Fibroblast of skin of left quadriceps (primary cell): ENCODE measurements at places on chromosomes 5 and 9.
A peak's percentile ranks its signal among the peaks of the same experiment; 100 is the strongest.

- DNase-seq, result no peak
Observed at GRCh38 chr9:34134521-34134920, 8.0 kb upstream of the DCAF12 start.

DNA sequence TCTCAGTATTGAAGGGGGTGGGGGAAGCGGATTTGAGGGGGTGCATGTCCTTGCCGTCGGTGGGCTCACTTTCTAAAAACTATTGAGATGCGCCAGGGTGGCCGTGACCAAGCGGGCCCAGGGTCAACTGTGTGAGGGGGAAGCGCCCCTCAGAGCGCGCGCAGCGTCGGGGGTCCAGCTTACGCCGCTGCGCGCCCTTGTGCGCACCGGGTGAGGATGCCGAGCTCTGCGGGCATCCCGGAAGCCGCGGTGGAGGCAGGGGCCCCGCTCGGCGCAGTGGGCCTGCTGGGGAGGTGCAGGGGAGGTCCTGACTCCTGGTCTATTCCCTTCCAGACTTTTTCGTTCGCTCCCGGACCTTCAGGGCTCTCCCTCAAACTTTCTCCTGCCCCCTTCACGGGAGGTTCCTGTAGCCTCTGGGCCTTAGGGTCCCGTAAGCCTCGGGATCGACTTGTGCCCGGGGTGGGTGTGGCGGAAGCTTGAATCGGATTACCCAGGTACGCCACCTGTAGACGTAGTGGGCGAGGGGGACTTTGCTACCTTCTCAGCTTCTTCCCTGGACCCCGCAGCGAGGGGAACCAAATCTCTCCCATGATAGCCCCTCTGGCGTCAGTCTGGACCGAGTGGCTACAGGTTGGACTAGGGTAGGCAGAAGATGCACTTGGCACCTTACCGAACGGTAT lies 2.5 kb upstream of the PRDM6 start:
- DNase-seq, result no peak

- DNase-seq, result peak; percentile 14
Observed at GRCh38 chr5:180209137-180209581, at the start of gene RASGEF1C. Gene RASGEF1C (minus strand): TSS chr5:180209211. CDS start chr5:180138052, 71,159 bp downstream.

DNA sequence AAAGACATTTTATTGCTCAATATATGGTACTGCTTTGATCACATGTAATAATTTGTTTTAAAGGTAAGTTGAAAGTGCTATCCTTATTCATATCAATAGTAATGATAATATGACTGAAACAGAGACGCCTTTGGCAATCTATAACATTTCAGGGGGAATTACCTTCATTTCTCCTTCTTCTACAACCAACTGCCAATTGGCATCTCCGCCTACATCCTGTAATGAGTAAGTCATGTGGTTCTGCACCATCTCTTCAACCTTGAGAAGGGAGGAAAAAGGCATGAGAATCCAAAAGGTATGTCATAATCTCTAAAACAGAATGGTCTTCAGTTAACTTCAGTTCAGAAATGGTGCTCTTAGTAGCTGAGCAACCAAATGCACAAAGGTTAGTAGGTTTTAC lies 52.4 kb downstream of the HMGCR start:
- no peak for DNase-seq

DNA sequence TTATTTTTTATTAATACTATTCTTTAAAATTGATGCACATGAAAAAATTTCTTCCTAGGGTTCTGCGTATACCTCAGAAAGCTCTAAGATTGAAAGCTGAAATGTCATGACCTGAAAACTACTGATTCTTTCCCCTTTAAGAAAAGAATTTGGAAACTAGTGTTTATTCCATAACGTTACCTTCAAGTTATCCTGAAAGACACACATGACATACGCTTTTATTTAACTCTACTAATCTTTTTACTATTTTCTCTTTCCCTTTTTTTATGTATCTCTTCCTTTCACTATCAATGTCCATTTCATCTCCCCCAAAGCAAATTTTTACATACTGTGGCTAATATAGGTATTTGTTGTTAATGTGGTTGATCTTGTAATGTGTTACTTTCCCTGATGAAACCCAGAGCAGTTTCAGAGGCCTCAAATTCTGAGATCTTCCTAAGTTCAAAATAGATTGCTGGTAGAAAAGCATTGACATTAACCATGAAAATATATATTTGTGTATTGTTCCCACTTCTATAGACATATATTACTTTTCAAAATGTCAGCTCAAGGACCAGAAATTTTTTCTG lies 7.4 kb downstream of the NIPBL start:
- no peak for DNase-seq

DNA sequence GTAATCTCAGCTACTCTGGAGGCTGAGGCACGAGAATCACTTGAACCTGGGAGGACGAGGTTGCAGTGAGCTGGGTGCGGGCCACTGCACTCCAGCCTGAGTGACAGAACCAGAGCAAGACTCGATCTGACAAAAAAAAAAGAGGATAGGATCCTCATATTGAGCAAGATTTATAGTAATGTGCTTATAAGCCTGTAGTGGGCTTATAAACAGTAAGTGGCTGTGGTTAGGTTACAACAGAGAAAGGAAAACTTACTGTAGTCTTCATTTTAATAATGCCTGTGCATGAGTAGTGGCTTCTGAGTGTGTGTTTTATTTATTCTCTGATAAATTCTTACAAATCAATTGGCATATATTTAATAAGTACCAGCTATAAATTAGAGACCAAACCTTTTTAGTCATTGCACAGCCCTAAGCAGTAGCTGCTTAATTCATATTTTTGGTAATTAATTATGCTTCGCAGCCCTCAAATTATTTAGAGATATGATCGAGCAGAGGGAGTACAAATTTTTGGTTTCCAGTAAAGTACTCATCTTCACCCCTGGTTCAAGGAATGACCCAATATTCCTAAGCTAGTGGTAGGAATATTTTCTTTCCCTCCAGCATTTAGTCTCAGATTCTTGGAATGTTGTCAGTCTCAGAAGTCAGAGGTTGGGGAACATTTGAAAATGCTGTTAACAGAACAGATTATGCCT lies 73.8 kb upstream of the KLF9 start:
- DNase-seq, result no peak

DNA sequence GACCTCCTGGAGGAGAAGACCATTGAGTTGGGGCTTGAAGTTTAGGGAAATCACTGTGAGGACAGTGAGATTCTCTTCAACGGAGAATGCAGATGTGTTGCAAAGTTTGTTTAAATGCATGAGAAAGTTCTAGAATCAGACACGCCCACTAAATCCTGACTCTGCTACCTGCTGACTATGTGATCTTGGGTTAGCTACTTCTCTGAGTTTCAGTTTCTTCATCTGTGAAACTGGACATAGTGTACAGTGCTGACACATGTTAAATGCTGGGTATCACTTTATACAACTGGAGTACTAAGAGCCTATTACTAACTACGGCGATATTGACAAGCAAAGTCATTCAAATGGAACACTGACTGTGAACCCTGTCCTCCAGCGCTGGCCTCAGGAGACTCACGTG lies 255.5 kb downstream of the HSPA4 start:
- no peak for DNase-seq

DNA sequence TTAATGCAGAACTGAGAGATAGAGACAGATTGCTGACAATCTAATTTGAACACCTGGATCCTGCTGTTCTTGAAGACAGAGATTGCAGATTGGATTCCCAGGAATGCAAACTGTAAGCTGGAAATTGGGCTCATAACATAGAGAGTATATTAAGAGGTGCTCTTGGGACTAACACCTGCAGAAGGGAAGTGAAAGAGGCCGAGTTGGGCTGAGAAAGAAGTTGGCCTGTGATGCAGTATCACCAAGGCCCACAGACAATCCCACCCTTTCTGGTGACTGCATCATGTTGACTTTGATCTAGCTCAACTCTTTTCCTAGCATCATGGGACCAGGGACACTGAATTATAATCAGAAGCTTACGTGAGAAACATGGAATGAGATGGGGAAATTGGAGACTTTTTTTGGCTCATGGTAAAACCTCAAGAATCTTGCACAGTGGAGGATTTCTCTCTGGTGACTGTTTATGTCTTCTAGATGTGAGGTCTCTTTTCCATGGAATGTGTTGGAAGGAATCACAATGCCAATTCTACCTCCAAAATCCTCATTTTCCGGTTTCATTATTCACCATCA lies 36.5 kb upstream of the NUDT12 start:
- DNase-seq, result peak; percentile 26

DNA sequence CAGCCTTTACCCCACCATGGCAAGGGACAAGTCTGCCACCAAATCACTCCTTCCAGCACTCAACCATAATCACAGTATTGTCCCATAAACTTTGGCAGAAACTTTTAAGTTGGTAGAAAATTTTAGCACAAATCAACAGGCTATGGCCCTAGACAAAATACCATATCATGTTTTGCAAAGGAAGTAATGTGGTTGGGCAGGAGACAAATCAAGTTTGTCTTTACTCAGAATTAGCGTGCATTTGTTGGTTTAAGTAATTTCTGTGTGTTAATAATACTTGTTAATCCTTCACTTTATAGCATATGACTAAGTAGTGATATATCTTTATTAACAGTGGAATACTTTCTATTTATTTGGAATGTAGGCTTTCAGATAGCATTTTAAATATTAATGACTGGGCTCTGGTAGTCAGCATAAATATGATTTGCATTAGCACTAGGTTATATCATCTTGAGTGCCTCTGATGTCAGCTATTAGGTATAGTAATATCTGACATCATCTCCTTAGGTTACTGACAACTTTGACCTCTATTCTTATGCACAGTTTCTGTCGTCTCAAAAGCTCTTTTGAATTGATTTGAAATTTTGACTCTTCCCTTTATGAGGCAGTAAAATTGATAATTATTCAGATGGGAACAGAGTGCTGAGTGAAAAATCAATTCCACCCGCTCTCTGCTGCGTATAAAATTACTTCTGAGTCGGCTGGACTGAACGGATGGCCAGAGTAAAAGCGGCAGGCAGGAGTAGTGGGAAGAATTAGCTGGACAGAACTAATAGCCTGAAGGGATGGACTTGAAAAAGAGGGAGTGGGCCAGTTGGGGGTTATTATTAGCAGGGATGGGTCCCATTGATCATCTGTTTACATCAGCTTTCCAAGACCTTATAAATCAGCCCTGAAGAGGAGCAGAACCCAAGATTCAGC lies 40.1 kb upstream of the TLX3 start:
- no peak for DNase-seq

DNA sequence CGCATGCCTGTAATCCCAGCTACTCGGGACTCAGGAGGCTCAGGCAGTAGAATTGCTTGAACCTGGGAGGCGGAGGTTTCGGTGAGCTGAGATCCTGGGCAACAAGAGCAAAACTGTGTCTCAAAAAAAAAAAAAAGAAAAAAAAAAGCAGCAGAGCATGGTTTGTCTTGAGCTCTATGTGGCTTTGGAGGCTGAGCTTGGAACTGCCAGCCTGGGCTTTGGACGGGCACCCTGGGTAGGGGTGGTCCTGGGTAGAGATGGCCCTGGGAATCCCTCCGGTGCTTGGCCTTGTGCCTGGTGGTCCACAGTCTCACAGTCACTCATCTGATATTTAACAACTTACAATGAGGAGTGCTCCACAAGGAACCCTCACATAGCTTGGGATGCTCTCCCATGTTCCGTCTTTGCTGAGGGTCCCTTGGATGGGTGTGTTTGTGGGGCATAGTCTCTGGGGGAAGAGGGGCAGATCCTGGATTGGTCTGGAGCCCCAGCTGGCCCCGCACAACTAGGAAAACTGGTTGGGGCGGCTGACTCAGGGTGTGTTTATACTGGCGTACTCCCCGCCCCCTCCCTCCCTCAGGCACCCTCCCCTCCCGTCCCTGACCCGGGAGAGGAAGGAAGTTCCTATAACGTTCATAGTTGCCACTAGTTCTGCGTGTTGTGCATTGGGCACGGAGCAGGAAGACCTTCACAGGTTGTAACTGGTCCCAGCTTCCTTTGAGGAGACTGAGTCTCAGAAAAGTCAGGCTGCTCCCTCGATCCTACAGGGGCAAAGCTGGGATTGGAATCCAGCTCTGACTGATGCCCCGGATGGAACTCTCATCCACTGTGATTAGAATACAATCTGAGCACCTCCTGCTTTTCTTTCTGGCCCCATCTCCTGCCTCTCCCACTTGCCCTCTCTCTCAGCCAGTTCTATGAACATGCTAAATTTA lies 11.2 kb downstream of the IER5L start:
- peak; percentile 33 for DNase-seq
